Neural crest cell (in vitro differentiated cells): ENCODE measurements at places on chromosomes 5 and 9. TPM values are rescaled to one million over a fixed set of nuclear protein-coding genes. Genes with fewer than 3 reads are reported as not detected.

GRCh38 chr5:1641041-1641440, 117.3 kb upstream of the LPCAT1 start:
- DNase-seq, result no peak
- H3K27me3 ChIP-seq, result peaks cover 43% of the 10 kb centered on the region
- peak overlapping the region; percentile 58 for H3K4me3 ChIP-seq
- H3K27ac ChIP-seq, result no peak overlapping the region
- H3K36me3 ChIP-seq, result no peaks in the 10 kb centered on the region
- H3K4me1 ChIP-seq, result peaks cover 11% of the 10 kb centered on the region

DNA sequence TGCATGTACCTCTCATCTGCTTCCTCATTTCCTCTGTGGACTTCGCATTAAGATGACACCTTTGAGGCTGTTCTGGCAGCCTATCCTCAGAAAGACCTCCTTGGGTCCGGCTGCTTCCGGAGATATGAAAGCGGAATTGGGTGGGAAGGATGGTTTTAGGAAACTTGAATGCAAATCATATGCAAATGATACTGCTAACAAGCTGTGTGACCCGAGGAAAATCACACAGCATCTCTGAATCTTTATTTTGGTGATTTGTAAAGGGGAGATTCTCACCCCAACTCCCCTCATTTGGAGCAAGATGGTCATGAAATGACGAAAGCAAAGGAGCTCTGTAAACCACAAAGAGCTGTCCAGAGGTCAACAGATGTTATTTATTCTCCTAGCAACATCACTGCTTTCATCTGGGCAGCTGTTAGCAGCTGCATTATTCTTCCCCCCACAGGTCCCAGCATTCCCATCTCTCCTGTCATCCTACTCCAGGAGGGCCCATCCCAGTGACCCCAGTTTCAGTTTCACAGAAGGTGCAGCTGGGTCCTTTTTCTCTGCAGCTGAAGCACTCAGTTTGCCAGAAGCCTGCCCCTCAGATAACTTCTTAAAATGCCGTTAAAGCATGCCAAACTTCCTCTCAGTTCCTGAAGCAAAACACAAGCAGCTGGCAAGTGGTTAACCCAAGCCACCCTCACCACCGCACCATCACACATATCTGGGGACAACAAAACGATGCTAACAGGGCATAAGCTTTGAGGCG, 269.5 kb downstream of the SEC61B start:
- H3K36me3 ChIP-seq, result no peaks in the 10 kb centered on the region
- H3K4me1 ChIP-seq, result peaks cover 12% of the 10 kb centered on the region

GRCh38 chr9:7370381-7370780, 429.2 kb downstream of the DMAC1 start:
- no peaks in the 10 kb centered on the region for H3K27me3 ChIP-seq
- no peaks in the 10 kb centered on the region for H3K36me3 ChIP-seq
- DNase-seq, result no peak
- H3K27ac ChIP-seq, result no peak overlapping the region
- no peak overlapping the region for H3K4me3 ChIP-seq

Gene ZFP37
- total RNA-seq, result 8.4 and 8.6 TPM in 2 replicates

DNA sequence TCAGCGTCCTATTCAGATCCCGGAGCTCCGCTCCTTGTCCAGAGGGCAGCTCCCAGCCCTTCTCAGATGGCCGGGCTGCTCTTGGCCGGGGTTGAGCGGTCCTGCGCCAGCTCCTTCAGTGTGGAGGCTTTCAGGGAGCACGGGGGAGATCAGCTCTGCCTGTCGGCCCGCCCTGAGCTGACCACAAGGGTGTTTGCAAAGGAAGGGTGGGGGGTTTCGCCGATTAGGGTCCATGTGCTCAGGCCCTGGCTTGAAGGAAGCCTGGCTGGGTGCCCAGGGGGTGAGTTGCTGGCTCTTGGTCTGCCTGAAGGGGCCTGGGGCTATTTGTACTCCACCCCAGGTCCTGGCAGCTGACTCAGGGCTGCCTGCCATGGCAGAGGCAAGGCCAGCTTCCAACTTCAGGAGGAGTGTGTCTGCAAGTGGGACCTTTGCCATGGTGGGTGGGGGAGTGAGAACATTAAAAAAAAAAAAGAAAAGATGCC, 250.1 kb upstream of the KLF4 start:
- H3K27ac ChIP-seq, result no peak overlapping the region
- H3K27me3 ChIP-seq, result no peaks in the 10 kb centered on the region
- DNase-seq, result no peak
- no peak overlapping the region for H3K4me3 ChIP-seq
- no peaks in the 10 kb centered on the region for H3K4me1 ChIP-seq

- no peak overlapping the region for H3K27ac ChIP-seq
- no peak overlapping the region for H3K4me3 ChIP-seq
- H3K36me3 ChIP-seq, result no peaks in the 10 kb centered on the region
- peaks cover 4% of the 10 kb centered on the region for H3K27me3 ChIP-seq
Observed at GRCh38 chr9:269081-269711, 54.5 kb downstream of the DOCK8 start.

DNA sequence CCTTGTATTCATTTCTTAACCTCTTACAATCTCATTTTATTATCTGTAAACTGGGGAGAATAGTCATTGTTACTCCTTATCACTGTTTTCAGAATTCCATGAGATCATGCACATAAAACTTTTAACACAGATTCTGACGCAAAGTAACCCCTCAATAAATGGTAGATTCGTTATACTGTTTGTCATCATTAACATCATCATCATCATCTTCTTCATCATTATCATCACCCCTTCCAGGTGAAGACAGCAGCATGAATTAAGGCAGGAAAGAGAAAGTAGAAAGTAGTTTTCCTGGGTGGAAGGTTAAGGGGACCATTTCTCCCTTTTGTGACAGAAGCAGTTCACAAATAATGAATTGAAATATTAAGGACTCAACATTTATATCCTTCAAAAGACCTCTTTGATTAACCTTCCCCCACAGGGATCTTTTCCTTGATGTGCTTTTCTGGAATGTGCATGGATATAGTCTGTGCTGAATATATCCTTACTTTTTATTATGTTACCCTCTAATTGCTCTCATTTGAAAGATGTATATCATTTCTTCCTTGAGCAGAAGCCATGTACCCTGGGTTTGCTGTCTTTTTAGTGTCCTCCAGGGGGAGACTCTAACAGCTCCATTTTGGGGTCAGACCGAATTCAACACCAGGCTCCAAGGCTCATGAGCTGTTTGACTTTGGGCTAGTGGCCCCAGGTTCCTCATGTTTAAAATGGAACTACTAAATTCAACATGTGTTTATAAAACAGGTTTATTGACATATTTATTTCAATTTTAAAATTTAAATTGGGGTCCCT, 1029.9 kb upstream of the WWC1 start:
- DNase-seq, result no peak
- H3K27ac ChIP-seq, result no peak overlapping the region
- no peak overlapping the region for H3K4me3 ChIP-seq

- peaks cover 7% of the 10 kb centered on the region for H3K27me3 ChIP-seq
- H3K4me3 ChIP-seq, result no peak overlapping the region
- H3K4me1 ChIP-seq, result no peaks in the 10 kb centered on the region
Observed at GRCh38 chr5:153970496-153970895, 68.2 kb downstream of the FAM114A2 start.

DNA sequence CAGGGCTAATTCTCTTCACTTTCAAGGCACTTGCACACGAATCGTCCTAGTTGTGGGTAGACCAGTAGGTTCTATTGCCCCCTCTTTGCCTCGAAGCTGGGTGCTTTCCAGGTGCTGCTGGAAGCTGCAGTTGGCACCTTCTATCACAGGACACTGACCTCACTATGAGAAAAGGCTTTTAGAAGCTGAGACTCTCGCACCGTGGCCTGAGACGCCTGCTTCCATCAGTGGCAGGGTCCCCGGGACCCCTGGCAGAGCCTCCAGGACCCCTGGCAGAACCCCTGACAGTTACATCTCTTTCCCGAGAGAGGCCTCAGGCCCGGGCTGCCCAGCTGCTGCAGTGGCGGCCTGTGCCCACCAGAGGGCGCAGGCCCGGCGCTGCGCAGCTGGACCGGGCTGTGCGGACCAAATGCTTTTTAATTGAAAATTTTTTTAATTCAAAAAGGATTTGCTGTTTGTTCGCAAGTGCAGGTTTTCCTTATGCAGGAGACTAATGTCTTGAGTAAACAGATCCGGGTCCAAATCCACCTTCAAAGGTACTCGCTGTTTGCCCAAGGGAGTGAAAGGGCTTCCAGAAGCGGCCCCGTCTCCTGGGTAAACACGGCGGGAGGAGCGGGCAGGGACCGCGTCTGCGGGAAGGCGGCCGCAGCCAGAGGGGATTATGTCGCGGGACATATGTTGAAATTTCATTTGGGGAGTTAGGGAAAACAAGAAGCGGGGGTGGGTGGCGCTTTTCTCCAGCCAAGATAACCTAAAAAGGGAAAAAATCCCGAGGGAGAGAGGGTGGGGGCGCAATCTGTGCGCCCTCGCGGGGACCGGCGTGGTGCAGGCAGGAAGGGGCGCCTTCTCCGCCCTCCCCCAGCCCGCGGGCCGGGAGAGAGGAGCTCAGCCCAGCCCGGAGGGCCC, 114.5 kb upstream of the LMX1B start:
- H3K27ac ChIP-seq, result no peak overlapping the region
- peak; percentile 54 for DNase-seq
- peaks cover 15% of the 10 kb centered on the region for H3K27me3 ChIP-seq
- peaks cover 6% of the 10 kb centered on the region for H3K4me1 ChIP-seq
- peak overlapping the region; percentile 79 for H3K4me3 ChIP-seq

Gene ARAP3
- 36.0 and 39.2 TPM in 2 replicates for total RNA-seq

DNA sequence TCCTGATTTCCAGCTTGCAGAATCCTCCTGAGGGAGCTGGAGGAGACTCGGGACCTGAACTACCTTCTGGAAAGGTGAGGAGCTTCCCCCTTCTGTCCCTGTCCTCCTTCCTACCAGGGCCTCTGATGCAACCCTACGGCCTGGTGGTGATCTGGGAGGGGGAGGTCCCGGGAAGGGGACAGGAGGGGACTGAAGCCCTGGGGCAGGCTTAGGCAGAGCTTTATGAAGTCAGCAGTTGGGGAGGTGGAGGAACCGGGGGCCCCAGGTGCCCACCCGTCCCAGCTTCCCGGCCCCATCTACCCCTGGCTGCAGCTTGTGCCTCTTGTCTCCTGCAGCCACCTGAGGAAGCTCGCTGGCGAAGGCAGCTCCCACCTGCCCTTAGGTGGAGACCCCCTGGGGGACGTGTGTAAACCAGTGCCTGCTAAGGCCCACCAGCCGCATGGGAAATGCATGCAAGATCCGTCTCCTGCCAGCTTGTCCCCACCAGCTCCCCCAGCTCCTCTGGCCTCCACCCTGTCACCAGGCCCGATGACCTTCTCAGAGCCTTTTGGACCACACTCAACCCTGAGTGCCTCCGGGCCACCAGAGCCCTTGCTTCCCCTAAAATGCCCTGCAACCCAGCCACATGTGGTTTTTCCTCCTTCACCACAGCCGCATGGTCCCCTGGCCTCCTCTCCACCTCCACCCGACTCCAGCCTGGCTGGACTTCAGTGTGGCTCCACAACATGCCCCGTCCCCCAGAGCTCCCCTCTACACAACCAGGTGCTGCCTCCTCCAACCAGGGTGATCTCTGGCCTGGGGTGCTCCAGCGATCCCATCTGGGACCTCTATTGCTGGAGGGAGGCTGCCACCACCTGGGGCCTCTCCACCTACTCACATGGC, 2.1 kb downstream of the SPATA31E1 start:
- no peaks in the 10 kb centered on the region for H3K4me1 ChIP-seq
- no peaks in the 10 kb centered on the region for H3K36me3 ChIP-seq
- DNase-seq, result no peak

DNA sequence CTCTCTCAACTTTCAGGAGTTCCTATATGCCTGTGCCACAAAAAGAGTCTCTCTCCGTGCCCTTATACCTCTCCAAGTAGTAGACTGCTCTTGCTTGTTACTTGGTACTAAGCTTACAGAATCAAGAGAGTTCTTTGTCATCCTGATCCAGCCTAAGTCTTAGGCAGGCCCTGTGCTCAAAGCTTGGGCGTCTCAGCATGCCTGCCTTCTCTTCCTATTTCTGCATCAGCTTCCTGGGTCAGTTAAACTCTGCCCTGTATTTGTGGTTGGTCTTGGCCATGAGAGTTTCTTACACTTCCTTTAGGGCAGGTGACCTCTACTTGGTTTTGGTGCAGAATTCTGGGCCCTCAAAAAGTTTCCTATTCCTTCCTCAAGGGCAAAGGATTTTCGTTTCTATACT, 33.0 kb upstream of the UGCG start:
- no peak overlapping the region for H3K27ac ChIP-seq
- H3K4me3 ChIP-seq, result no peak overlapping the region
- H3K36me3 ChIP-seq, result no peaks in the 10 kb centered on the region

DNA sequence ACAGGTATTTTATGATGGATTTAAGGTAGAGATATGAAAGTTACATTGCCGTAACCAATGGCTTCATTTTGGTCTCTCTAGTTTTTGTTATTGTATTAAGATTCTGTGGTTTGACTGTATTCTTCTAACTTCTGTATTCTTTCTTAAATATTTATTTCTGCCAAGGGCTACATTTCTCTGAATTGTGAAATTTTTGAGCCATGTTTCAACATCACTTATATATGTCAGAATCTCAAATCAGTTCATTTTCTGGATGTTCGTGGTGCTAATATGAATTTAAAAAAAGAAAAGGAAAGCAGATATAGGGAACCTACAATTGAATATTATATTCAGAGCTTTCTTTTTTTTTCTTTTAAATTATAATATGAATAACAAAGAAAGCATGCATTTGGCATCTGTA, 142.7 kb downstream of the ANXA1 start:
- no peaks in the 10 kb centered on the region for H3K27me3 ChIP-seq
- DNase-seq, result no peak
- no peak overlapping the region for H3K4me3 ChIP-seq
- H3K27ac ChIP-seq, result no peak overlapping the region

DNA sequence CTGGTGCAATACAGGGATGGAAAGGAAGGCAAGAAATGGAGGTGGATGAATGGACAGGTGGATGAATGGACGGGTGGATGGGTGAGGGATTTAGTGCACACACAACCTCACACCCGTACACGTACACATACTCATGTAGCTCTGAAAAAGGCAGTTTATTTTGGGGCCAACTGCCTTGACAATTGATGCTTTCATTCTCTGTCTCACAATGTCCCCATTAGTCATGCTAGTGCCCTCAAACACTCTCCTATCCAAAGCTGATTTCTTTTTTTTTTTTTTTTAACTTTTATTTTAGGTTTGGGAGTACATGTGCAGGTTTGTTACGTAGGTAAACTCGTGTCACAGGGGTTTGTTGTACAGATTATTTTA, 495.0 kb downstream of the DMAC1 start:
- no peaks in the 10 kb centered on the region for H3K27me3 ChIP-seq
- DNase-seq, result no peak
- H3K4me3 ChIP-seq, result no peak overlapping the region
- no peaks in the 10 kb centered on the region for H3K36me3 ChIP-seq
- H3K27ac ChIP-seq, result no peak overlapping the region

- H3K27ac ChIP-seq, result no peak overlapping the region
- H3K4me1 ChIP-seq, result peaks cover 7% of the 10 kb centered on the region
- no peaks in the 10 kb centered on the region for H3K27me3 ChIP-seq
- DNase-seq, result no peak
- H3K4me3 ChIP-seq, result no peak overlapping the region
Observed at GRCh38 chr5:176996780-176997179, 9.8 kb downstream of the UIMC1 start.

Gene PCDHA1
- 0.07 TPM in 1 of 2 replicates, not detected in the other for total RNA-seq

Gene RNF208
- total RNA-seq, result 9.7 and 10.1 TPM in 2 replicates

Gene IRX2
- 41.6 and 42.5 TPM in 2 replicates for total RNA-seq

DNA sequence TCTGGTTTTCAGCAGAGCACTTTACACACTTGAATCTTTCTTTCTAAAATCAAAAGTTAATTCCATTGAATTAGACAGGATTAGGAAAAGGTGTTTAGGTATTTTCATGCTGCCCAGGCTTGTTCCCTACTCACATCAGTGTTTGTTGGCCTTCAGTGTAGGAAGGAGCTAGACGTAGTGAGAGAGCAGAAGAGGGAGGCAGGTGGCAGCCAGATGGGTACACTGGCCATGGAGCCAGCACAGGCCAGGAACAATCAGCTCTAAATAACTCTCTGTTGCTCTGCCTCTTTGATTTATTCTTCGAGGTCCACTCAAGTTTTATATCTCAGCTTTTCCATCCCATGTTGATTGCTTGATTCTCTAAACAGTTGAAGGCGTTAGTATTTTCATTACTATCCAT, 529.6 kb downstream of the PSAT1 start:
- H3K27ac ChIP-seq, result no peak overlapping the region
- no peak for DNase-seq
- H3K4me1 ChIP-seq, result no peaks in the 10 kb centered on the region
